ENCODE measurements at places on chromosomes 1 and 21.

DNA sequence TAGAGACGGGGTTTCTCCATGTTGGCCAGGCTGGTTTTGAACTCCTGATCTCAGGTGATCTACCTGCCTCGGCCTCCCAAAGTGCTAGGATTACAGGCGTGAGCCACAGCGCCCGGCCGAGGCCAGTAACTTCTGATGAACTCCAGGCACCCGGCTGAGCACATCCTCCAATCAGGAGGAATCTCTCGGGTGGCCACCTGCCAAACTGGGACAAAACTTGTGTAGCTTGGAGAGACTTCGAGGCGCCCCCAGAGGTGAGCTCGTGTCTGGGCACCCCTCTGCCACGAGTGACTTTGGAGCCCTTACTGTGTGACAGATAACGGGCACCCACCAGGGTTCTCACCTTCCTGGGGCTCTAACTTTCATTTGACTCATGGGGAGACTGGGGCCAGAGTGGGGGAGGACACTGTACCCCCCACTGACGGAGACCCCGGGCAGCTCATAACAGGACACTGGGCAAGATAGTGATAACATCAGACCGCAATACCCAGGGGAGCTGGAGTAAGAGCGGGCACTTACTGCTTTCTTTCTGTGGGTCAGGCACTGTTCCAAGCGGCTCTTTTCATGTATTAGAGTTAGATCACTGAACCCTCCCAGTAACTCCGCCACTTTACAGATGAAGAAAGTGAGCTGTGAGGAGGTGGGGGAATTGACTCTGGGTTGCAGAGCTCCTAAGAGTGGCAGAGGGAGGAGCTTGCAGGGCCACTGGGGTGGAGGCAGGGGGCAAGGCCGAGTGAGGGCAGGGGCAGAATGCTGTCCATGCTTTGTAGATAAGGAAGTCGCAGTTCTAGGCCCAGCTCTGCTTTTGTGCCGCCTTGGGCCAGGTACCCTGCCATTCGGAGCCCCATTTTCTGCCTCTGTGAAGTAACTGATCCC is 1.9 kb upstream of the PADI2 start:
- DNase-seq: no peak

DNA sequence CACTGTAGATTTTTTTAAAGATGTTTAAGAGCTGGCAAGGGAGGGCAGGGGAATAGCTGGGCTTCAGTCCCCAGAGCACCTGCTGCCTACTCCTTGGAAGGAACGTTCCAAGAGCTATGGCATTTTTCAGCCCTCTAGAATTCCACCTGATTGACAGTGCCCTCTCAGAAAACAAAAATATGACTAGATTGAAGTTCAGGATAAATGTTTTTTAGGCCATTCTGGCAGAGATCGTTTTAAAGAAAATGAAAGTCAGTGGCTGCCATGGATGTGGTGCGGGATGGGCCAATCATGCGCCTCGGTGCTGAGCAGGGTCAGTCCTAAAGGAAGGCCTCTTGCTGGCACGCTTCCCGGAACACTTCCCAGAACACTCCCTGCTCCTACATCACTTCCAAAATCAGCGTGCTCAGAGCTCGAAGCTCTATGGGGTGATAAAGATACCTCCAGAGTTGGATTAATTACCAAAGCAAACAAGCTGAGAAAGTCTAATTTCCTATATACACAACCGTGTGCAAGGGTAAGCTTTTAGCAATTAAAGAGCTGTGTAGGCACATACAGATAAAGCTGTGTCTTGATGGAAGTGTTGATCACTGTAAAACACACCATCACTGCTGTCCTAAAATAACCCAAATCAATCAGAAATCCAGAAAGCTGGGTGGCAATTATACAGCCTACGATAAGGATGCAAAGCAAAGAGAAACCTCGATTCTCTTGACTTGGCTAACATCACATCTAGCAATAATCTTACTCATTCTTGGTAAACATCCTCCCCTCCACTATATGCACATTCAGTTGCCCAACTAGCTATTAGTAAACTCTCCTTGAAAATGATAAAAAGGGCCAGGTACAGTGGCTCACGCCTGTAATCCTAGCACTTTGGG is 34.6 kb downstream of the TGFBR3 start:
- peak; percentile 58 for DNase-seq

DNA sequence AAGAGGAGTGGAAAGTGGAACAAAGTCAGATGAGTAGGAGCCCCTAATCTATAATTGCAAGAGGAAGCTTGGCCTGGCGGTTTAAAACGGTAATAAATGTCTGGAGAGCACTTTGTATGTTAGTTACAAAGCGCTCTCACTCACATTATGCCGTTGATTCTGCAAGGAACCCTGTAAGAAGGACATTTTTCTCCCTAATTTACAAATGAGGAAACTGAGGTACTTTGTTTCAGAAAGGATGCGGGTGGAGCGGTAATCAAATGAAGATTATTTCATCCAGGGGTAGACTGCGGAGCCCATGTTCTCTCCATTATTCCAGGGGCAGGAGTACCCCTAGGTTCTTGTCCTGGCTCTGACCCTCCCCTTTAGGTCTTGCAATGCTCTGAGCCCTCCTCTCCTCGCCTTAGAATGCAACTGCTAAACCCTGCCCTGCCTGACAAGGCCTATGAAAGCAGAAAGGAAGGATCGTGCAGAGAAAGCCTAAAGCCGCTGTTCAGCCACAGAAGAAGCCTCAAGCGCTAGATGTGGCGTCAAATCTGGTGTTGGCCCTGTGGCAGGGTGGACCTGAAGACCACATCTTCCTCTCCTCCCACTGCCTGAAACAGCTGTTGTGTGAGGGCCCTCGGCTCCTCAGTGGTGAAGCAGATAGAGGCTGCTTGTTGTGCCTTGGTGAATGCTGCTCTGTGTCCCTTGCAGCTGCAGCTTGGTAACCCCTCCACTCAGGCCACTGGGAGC is 588 bp upstream of the PACC1 start:
- DNase-seq: no peak

GRCh38 chr1:4603295-4604110 is 50.9 kb upstream of the AJAP1 start:
- DNase-seq: no peak

GRCh38 chr21:24217151-24217550 is 1390.1 kb downstream of the MRPL39 start:
- no peak for DNase-seq

GRCh38 chr1:232557502-232558191 is 72.3 kb downstream of the SIPA1L2 start:
- DNase-seq: no peak

DNA sequence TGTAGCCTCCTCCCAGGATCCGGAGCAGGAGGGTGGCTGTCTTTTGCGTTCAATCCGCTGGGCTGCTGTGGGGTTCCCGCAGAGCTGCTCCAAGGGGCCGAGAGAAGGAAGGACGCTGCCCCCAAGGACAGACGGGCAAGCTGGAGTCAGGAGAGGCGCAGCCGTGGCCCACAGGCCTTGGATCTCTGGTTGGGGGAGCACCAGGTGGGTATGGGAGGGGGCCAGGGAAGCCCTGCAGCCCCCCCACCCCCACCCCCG is 15.9 kb upstream of the SKI start:
- no peak for DNase-seq

GRCh38 chr1:11700601-11701467 is 9.3 kb downstream of the DRAXIN start:
- DNase-seq: no peak

DNA sequence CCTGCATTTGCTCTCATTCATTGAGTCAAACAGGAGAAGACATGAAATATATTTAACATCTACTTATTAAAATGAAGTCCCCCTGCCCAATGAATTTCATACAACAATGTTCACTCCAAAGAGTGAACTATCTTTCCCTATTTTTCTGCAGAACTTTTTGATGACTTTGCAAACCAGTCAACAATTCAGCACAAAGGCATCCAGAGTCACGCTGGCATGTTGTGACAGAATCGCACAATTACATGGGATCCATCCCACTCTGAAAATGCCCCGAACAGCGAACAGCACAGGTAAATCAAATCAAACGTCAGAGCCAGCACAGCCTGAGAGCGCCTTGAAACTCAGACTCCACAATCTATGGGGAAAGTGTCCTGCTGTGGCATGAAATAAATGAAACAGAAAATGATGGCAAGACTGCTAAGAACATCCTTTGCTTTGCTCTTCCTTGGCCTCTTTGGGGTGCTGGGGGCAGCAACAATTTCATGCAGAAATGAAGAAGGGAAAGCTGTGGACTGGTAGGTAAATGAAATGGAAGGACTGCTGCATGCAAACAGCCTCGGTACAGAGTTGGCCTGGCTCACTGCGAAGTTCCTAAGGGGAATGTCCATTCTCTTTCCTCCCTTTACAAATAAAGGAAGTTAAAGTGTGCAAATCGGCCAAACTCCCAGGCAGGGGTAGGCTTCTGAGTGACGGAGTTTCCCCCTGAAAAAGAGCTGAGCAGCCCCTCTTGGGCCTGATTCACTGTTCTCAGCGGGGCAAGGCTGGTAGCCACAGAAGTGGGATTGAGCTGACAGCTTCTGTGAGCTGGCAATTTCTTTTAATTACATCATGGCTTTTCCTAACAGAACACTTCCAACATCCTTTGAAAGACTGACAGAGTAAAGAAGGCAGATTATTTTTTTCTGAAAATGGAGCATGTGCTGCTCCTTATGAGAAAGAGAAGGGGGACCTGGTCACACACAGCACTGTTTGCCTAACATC is at the start of gene DNASE2B:
DNASE2B (plus strand) TSS at position 310 of the 981 bp plus-strand sequence; CDS start at position 391, 81 bp downstream.
- DNase-seq: no peak

DNA sequence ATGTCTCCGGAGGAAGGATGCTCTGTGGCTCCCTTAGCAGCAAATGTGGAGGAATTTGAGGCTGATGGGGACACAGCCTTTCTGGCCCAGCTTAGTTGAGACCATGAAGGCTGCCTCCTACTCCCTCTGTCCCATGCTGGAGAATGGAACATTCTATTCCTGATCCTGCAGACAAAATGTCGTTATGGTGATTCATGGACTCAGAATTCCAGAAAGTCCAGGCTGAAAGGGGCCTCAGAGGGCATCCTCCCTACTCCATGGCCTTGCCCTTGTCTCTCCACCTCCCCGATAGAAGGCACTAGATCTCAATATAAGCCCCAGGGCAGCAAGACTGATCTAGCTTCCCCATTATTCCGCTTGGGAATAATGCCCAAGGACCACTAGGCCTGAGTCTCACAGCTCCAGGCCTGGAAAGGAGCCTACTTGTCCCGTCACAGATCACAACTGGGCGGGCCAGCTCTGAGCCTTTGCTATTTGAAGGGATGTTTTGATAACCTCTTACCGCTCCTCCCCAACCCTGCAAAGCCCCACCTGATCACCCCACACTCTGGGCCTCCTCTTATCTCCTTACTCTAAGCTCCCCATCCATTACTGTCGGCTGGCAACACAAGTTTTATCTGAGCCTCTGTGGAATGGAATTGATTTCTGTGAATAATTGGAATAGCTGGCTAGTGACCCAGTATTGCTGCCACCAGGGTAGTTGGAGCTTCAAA is 52.8 kb upstream of the TRABD2B start:
- no peak for DNase-seq

GRCh38 chr1:154777781-154778180 is 92.3 kb downstream of the KCNN3 start:
- DNase-seq: no peak

All from renal cortex interstitium (tissue), 15 donors.